CD4-positive, alpha-beta T cell treated with Interleukin-6 for 4 hours (primary cell): ENCODE measurements at places on chromosomes 5 and 9.

- DNase-seq = no peak
These were observed 4.6 kb upstream of the FBXL17 start for GRCh38 chr5:108386345-108387061.

DNA sequence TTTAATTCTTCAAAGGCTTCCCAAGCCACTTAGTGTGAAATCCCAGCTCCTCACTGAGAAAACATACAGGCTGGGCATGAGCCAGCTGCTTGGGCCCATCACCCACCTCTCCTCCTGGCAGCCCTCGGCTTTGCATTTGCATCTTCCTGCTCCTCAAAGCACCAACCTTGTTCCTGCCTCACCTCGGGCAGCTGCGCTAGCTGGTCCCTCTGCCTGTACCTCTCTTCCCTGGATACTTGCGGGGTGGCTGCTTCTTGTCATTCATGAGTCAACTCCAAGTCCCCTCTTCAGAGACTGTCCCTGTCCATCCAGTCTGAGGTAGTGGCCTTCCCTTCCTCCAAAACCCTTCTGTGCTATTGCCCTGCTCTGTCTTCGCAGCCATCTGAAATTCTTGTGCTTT is 116.1 kb upstream of the CXCL14 start:
- DNase-seq = no peak

GRCh38 chr5:32274548-32275395 is 38.0 kb downstream of the MTMR12 start:
- no peak for DNase-seq

- peak; percentile 36 for DNase-seq
These were observed 21.0 kb downstream of the DBH start for GRCh38 chr9:133657120-133657661.

- DNase-seq = no peak
These were observed 9.9 kb upstream of the NUDT12 start for GRCh38 chr5:103572454-103572853.

- no peak for DNase-seq
These were observed 328.9 kb upstream of the TRPC7 start for GRCh38 chr5:136694258-136694657.

DNA sequence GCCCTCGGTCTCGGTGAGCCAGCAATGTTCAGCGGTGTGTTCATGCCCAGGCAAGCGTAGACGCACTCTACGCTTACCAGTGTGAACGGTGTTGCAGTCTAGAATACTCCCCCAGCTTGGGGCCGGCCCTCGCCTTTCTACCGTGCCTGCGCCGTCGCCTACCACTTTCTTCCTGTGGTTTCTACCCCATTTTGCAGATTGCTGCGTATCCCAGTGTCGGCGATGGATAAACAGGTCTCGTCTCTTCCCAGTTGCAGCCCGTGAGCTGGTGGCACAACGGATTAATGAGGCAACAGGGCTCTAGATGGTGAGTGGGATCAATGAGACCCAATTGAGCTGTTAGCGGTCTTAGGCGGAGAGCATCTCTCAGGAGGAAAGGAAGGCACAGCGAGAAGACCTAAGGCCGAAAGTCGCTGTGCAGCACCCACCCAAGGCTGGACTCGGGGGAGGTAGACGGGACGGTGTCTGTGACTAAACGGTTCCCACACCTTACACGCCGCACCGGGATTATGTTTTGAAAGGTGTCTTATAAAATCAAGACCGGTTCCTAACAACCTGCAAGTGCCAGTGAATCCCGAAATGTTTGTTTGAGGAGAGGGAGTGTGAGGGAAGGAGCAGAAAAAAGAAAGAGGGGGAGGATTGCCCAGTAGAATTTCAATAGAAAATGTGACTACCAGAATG is 5.8 kb downstream of the OTP start:
- no peak for DNase-seq

DNA sequence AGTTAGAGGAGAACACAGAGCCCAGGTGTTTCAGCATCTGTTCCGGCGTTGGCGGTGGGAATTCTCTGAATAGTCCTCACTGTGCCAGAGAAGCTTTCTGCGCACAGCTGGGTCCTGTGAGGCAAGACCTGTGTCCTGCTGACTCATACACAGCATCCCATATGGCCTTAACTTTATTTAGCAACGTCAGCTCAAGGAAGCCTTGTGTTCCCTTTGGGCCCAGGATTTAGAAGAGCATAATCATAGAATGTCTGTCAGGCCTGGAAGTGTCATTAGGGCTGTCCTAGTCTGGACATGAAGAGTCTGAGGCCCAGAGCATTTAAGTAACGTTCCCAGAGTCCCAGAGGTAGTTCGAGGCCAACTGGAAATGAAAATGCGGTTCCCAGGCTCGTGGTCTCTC is 188.6 kb upstream of the DMRT1 start:
- DNase-seq = no peak
